Cardiac atrium fibroblast (primary cell): ENCODE measurements at places on chromosomes 5 and 9. TPM values are rescaled to one million over a fixed set of nuclear protein-coding genes. Genes with fewer than 3 reads are reported as not detected.

EQTN gene
- not detected in 2 replicates for total RNA-seq

ENTR1 gene
- total RNA-seq, result 38.9 and 43.3 TPM in 2 replicates

CDH9 gene
- not detected in 2 replicates for total RNA-seq

MARCOL gene
- total RNA-seq, result not detected in 2 replicates

CDKN2A gene
- 8.7 and 11.8 TPM in 2 replicates for total RNA-seq

IFNK gene
- total RNA-seq, result not detected in 2 replicates

HCN1 gene
- total RNA-seq, result not detected in 2 replicates

FUT7 gene
- total RNA-seq, result not detected in 2 replicates

LCN1 gene
- total RNA-seq, result not detected in 2 replicates

DNAH5 gene
- 0.49 TPM in 1 of 2 replicates, not detected in the other for total RNA-seq

ENTREP1 gene
- 0.81 TPM in 1 of 2 replicates, not detected in the other for total RNA-seq

CD14 gene
- total RNA-seq, result 1.1 and 14.7 TPM in 2 replicates

SLC6A7 gene
- total RNA-seq, result not detected in 2 replicates

BAAT gene
- 0.16 TPM in 1 of 2 replicates, not detected in the other for total RNA-seq

IRX2 gene
- total RNA-seq, result 0.72 and 3.2 TPM in 2 replicates

CFAP90 gene
- total RNA-seq, result not detected in 2 replicates

TAF11L5 gene
- not detected in 2 replicates for total RNA-seq

OR1Q1 gene
- not detected in 2 replicates for total RNA-seq

SPINK7 gene
- not detected in 2 replicates for total RNA-seq

PCDH12 gene
- total RNA-seq, result 4.3 and 9.2 TPM in 2 replicates

ZNF484 gene
- 4.7 and 5.2 TPM in 2 replicates for total RNA-seq

LECT2 gene
- total RNA-seq, result not detected in 2 replicates

KIF20A gene
- total RNA-seq, result 14.6 and 15.9 TPM in 2 replicates

HRCT1 gene
- 1.4 and 9.4 TPM in 2 replicates for total RNA-seq

ANKRD31 gene
- total RNA-seq, result 0.54 TPM in 1 of 2 replicates, not detected in the other

IL3 gene
- total RNA-seq, result not detected in 2 replicates

SVEP1 gene
- total RNA-seq, result 87.2 and 110 TPM in 2 replicates

FOXD4L4 gene
- 0.97 TPM in 1 of 2 replicates, not detected in the other for total RNA-seq

PCDHGC5 gene
- 0.54 and 0.65 TPM in 2 replicates for total RNA-seq

ADRA1B gene
- total RNA-seq, result 5.2 and 5.6 TPM in 2 replicates

OR2V1 gene
- total RNA-seq, result not detected in 2 replicates

PCDHB8 gene
- total RNA-seq, result 0.49 TPM in 1 of 2 replicates, not detected in the other

NUTM2G gene
- total RNA-seq, result not detected in 2 replicates

UBAP2 gene
- 9.4 and 12.1 TPM in 2 replicates for total RNA-seq

RNF183 gene
- total RNA-seq, result not detected in 2 replicates

GFI1B gene
- total RNA-seq, result under 0.01 TPM in 1 of 2 replicates, not detected in the other

GRM6 gene
- not detected in 2 replicates for total RNA-seq

BSPRY gene
- not detected in 2 replicates for total RNA-seq

MEIKIN gene
- total RNA-seq, result not detected in 2 replicates

HK3 gene
- total RNA-seq, result 0.65 TPM in 1 of 2 replicates, not detected in the other

PHYKPL gene
- total RNA-seq, result 17.8 and 23.5 TPM in 2 replicates

SLC27A6 gene
- total RNA-seq, result not detected in 2 replicates

PCDHB2 gene
- 0.90 and 1.3 TPM in 2 replicates for total RNA-seq

SLC36A3 gene
- total RNA-seq, result not detected in 2 replicates

GKAP1 gene
- total RNA-seq, result 0.65 and 1.3 TPM in 2 replicates

WNK2 gene
- total RNA-seq, result not detected in 2 replicates

SPATA31E1 gene
- total RNA-seq, result not detected in 2 replicates

MARVELD2 gene
- 0.32 TPM in 1 of 2 replicates, not detected in the other for total RNA-seq

CCL28 gene
- 2.9 and 5.2 TPM in 2 replicates for total RNA-seq

HTR4 gene
- not detected in 2 replicates for total RNA-seq

ZCCHC9 gene
- total RNA-seq, result 9.9 and 17.5 TPM in 2 replicates

LHX3 gene
- not detected in 2 replicates for total RNA-seq

ZNF366 gene
- 0.49 TPM in 1 of 2 replicates, not detected in the other for total RNA-seq

TPD52L3 gene
- not detected in 2 replicates for total RNA-seq

ANKRD33B gene
- 3.8 and 4.4 TPM in 2 replicates for total RNA-seq

ROR2 gene
- total RNA-seq, result 31.9 and 33.4 TPM in 2 replicates

TMEM174 gene
- not detected in 2 replicates for total RNA-seq

GABRG2 gene
- total RNA-seq, result not detected in 2 replicates

TAS2R1 gene
- total RNA-seq, result not detected in 2 replicates

GPR151 gene
- not detected in 2 replicates for total RNA-seq
